ENCODE measurements at places on chromosomes 11 and 22.

GRCh38 chr11:14578541-14578956 lies 58.4 kb upstream of the PSMA1 start:
- peak; percentile 89 for DNase-seq

DNA sequence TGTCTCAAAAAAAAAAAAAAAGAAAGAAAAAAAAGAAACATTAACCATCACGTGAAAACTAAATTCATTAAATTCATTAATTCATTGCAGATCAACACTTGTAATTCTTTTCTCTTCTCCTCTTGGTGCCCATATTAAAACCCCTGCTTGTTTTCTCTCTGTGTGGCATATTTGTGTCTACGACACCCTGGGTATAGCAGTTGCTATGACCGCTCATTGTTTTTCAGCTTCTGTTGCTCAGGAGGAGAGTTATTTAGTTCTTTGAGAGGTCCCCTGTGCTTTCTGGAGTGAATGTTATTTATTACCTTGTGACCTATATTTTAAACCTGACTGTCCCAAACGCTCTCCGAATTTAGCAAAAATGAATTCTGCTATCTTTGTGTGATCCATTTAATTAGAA lies 62.3 kb upstream of the CLMP start:
- no peak for DNase-seq

GRCh38 chr11:113694390-113694789 lies 11.7 kb downstream of the TMPRSS5 start:
- no peak for DNase-seq

GRCh38 chr11:45021692-45022141 lies 71.0 kb upstream of the TP53I11 start:
- DNase-seq: no peak

GRCh38 chr22:31099386-31099785 lies 8.0 kb downstream of the SELENOM start:
- no peak for DNase-seq

DNA sequence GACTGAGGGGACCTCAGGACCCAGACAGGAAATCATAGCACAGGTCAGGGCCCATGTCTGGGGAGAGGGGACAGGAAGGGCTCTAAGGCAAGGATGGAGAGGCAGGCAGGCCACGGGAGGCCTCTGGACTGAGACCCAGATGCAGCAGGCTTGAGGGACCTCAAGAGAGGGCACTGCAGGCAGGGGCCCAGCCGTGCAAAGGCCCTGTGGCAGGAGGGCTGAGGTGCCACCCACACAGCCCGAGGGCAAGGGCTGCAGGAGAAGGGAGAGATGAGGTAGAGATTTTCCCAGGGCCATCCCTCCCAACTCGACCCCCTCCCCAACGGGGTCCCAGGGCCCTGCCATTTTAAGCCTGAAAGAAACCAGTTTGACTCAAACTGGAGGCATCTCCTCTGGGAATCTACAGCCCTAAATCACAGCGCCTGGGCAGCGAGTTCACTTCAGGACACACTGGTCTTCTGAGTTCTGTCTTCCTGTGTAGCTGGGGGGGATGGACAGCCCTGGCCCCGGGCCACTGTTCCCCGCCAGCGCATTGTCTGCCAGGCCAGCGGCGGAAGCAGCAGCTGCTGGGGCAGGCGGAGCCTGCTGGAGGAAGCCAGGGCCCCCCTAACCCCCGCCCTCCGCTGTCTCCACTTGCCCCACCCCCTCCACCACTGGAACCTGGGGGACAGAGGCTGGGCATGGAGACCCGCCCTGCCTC lies 20.3 kb upstream of the WNT7B start:
- peak; percentile 43 for DNase-seq

- no peak for DNase-seq
These were observed 27.3 kb downstream of the INCENP start for GRCh38 chr11:62150887-62151736.

DNA sequence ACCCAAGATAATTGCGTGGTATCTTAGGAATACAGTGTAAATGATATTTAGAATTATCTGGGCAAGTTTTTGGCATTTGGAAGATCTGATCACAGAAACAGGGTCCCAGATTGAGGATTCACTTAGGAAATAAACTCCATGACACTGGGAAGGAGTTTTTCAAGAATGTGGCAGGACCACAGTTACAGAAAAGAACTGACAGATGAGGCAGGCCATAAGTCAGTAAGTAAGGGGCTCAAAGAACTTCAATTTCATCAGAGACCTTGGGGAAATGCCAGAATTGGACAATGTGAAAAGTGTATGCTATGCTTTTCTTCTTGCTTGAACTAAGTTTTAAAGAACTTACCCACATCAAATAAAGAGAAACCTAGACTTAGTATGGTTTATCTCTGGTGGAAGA lies 49.3 kb downstream of the RBMXL2 start:
- no peak for DNase-seq

GRCh38 chr11:46307785-46308341 lies 30.4 kb downstream of the CREB3L1 start:
- no peak for DNase-seq

DNA sequence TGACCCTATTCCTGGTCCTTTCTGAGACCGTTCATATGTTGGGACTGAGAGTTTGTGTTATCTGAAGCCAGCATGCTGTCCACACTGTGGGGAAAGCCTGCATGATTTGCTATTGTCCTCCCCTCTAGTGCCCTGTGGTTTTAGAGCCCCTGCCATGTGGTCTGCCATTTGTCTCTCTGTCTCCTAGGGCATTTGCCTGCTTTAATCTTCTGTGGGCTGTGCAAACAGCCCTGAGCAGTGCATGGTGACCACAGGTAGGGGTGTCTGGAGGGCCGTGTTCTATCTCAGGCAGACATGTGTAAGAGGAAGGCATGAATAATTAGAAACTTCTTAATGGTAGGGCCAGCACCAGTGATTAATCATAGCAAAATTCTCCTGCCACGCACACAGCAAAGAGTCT lies 23.0 kb downstream of the AMPD3 start:
- DNase-seq: no peak

DNA sequence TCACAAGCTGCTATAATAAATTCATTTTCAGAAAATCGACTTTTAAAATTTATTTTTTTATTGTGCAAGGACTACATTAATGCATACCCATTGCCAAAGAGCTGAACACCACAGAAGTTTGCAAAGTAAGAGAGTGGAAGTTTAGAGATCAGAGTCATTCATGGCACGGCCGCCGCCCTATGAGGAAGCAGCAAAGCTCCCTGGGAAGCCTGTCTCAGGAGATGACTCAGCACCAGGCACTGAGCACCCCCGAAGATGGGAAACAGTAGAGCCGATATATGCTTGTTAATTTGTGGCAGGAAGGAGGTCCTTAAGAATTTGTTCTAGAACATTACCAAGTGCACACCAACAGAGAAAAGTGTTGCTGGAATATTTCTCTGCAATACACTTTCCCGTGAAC lies 693.7 kb downstream of the OPCML start:
- DNase-seq: no peak

GRCh38 chr11:123202155-123203151 lies 7.4 kb upstream of the CLMP start:
- peak; percentile 9 for DNase-seq

DNA sequence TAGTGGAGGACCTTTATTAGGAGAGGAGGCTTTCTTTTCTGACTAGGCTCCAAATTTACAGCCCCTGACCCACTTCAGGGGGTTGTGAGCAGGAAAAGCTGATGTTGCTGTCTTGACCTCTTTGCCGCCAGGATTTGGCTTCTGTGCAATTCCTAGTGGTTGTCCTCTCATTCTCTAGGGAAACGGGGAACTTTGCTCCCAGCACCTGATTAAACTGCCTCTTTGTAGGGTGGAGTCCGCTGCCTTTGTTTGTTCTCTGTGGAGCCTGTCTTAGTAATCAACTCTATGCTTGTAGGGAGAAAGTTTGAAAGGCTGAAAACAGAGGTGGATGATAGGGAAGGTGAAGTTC lies 16.3 kb downstream of the CTNND1 start:
- DNase-seq: peak; percentile 38

DNA sequence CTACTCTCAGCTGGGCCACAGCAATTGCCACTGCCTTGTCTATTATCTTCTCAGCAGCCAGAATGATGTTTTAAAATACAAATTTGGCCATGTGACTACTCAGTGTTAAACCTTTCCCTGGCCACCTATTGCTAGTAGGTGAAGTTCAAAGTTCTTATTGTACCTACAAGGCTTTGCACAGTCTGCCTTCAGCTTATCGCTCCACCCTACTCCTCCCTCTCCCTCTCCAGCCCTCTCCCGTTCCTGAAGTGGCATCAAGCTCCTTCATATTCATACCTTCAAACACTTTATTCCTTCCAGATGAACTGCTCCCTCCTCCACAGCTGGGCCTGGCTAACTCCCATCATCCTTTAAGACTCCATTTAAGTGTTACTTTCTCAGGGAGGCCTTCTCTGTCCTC lies 37.3 kb downstream of the OR10A6 start:
- no peak for DNase-seq

GRCh38 chr11:101045415-101045814 lies 84.2 kb downstream of the PGR start:
- DNase-seq: no peak

DNA sequence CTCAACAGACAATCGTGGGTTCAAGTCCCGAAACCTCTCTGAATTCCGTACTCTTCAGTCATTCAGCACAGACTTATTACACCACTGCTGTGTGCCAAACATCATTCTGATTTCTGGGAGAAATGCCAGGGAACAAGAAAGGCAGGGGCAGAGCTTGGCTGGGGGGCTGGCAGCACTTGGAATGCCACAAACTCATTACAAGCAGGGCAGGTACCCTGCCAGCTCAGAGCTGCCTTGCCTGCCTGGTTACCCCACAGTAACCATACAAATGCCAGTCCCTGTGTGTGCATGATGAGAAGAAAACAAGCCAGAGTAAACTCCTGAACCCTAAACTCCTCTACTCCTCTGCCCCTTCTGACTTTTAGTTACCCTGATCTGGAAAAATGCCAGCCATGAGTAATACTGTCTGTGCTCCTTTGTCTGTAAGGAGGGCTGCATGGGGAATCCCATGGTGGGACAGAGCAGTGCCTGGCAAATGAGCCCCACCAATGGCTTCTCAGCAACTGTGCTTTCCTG lies 6.9 kb upstream of the RAD9A start:
- DNase-seq: peak; percentile 41

DNA sequence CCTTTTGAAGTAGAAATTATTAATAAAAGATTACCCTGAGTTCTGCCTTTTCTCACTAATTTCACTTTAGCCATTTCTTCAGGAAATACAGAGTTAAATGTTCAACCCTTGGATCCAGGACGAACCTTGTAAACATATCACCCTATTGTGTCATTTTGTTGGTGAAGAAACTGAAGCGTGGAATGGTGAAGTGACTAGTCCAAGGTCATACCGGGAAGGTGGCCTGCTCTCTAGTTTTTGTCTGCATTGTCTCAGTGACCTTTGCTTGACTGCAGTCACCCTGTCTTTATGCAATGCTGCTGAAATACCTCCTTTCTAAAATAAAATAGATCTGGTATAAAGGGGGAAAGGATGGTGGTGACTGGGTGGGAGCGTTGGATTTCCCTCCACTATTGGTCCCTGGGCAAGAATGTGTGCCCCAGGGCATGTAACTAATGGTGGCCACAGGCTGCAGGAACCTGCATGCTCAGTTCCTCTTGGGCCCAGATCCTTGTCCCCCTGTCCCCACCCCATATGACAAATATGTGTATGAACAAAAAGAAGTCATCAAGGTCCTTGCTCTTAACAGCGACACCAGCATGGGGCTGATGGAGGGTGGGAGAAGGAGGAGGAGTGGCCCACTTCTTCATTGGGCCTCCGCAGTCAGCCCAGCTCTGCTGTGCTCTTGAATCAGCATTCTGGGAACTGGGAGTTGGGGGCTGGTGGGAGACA lies 977 bp upstream of the SORL1-AS1 start:
- no peak for DNase-seq

GRCh38 chr22:19643448-19644313 lies 70.6 kb upstream of the SEPTIN5 start:
- no peak for DNase-seq

DNA sequence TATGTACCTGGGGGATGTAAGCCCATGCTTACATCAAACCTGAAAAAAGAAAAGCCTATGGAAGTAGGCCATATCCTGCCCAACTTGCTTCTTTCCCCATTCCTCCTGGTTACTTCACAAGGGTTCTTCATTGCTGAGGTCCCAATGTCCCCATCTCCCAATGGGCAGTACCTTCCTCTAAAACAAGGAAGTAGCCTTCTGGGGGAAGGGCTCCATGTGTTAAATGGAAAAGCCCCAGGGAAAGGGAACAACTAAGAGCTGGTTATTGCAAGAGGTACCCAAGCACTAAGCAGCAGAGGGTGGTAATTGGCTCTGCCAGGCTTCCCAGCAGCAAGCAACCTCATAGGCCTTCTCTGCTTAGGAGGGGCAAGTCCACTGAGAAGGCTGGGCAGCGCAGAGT lies 11.3 kb downstream of the TMEM216 start:
- no peak for DNase-seq

DNA sequence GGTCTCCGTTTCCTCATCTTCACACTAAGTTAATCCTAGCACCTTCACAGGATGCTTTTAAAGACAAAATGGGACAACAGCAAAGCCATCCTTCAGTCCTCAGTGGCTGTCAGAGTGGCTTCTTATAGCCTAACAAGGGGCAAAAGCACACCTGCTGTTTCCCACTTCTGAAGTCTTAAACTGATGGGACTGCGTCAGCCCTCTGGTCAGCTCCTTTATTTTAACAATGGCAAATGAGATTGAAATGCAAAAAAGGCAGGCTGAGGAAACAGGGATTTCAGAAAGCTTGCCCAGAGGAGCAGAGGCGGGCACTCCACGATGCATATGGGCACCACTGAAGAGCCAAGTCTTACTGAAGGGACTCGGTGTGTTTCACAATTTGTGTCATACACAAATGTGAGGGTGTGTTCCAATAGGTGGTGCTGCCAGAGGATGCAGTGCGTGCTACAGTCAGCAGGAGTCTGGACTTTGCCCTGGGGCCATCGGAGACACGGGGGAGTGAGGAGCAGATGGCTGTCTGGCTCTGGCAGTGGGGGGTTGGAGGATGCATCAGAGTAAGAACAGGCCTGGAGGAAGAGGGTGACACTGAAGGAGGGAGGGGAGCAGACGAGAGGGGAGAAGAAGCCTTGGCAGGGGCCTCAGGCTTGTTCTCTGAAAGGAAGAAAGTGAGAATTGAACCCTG lies 47.3 kb downstream of the TENM4 start:
- peak; percentile 98 for DNase-seq

DNA sequence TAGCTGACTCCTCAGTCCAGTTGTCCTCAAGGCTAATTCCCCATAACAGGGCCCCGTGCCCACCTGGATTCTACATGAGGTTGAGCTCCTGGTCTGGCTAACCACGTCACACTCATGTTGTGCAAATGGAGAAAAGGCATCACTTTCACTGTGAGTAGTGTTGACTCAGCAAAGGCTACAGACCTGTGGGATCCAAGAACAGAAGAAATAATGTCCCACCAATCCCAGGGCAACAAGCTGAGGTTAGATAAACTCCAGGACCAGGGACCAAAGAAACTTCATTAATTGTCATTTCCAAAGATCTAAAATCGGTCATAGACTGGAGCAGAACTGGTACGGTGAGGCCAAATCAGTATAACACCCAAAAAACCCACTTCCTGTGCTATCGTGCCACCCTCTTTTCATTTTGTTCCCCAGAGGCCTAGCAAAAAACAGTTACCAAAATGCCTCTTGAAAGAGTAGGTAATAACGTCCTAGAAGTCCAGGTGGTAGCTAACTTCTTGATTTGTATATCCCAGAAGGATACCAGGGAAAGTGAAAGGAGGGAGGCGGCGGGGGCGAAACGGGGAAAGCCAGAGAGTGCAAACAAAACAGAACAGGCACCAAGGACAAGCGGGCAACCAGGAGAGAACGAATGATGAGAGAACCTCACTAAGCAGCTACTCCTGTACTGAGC lies 1.4 kb downstream of the PCSK7 start:
- DNase-seq: no peak

GRCh38 chr22:27825174-27825573 lies 23.6 kb upstream of the MN1 start:
- no peak for DNase-seq

All from DMS53 (cell line).